Islet precursor cell (in vitro differentiated cells): ENCODE measurements at places on chromosomes 12 and 14.

DNA sequence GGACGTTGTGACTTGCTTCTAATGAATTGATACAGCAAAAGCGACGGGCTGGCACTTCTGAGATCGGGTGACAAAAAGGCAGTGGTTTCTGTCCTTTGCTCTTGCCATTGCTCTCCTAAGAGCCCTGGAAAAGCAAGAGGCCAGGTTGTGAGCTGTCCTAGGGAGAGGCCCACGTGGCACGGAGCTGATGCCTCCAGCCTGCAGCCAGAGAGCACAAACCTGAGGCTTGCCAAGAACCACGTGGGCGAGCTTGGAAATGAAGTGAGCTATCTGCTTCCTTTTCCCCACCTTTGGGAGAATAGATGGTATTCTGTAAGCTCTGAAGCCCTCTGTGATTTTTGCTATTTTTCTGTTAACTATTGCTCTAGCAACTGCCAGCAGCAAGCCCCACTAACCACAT is 26.4 kb upstream of the NOS1 start:
- DNase-seq, result no peak

GRCh38 chr12:1835211-1836131 is 15.1 kb downstream of the LRTM2 start:
- DNase-seq, result no peak

- no peak for DNase-seq
Measured at GRCh38 chr12:102406033-102406584, 74.3 kb downstream of the IGF1 start.

DNA sequence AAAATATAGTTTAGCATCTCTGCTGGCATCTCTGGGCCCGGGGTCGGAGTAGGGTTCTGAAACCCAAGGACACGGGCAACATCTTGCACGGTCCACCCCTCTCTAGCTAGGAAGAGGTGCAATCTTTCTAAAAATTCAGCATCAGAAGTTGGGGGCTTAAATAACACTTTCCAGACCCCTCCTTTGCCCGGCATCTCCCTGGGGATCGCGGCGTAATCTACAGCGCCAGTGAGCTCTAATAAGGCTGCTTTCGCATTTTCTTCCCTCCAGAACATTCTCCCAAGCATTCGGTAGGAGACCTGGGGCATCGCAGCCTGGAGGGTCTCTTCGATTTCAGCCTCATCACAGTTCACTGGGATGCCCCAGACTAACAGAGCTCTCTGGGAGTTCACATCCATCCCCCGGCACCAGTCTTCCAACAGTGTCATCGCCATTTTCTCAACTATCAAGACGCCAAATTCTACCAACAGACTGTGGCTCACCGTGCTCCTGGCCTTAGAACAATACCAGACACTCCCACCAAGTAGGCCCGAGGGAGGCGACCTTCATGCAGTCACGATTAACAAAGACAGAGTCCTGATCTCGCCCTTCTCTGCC is 880 bp downstream of the PNMA1 start:
- no peak for DNase-seq

- DNase-seq, result no peak
Measured at GRCh38 chr14:76456200-76456599, 80.3 kb downstream of the ESRRB start.

GRCh38 chr12:30308010-30308717 is 387.5 kb downstream of the IPO8 start:
- DNase-seq, result no peak

DNA sequence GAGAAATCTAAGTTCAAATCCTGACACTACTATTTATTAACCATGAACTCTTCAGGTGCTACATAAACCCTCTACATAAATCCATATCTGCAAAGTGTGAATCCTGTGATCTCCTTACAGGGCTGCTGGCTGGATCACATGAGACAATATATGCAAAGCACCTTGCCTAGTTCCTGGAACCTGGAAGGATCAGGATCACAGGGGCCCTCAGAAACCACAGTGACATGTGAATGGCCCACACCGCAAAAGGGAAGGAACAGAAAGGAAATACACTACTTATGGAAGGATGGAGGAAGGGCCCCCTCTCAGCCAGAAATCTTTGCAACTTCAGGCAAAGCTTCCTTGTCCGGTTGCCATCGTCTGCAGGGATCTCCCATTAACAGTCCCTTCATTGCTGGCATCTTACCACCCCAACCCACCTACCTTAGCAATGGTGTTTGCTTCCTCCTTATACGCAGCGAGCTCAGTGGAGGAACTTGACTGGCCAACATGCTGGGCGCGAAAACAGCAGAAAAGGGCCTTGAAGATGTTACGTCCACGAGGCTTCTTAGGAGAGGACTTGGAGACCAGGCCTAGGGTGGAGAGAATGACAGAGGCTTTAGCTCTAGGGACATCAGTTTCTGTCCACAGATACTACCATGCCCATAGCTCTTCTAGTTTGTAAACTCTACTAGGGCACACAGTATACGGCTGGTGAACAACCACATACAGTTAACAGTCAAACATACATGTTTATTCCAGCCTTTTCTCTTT is 10.7 kb upstream of the AVIL start:
- no peak for DNase-seq

GRCh38 chr12:113241191-113242025 is 20.1 kb downstream of the TPCN1 start:
- peak; percentile 77 for DNase-seq

GRCh38 chr12:96570579-96570978 is 81.2 kb downstream of the CFAP54 start:
- no peak for DNase-seq

DNA sequence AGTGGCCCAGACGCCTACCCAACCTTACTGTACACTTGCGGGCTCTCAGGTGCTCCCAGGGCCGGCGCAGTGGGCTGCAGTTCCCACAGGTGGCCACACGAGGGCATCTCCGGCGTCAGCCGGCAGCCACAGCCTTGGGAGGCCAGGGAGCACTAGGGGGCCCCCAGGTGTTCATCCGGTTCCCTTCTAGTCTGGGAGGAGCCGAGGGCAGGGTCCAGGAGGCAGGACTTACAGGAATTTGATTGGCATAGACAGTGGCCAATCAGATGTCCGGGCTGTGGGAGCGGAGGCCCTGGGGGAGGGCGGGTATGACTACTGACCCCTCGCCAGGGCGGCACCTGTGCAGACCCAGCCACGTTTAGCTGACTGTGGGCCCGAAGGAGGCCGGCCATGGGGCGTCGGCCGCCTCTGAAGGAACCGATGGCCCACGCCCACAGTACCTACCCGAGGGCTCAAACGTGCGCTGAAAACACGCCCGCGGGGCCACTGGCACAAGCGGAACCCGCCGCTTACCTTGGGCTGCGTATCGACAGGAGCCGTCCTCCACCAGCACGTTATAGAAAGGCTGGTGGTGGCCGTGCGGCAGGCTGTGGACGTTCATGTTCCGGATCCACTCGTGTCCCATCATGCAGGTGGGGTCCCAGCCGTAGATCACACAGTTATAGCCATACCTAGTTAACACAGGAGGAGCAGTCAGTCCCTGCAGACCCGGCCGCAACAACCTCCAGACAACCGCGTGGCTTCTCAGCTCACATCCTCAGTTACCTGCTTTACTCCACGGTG is 34.8 kb downstream of the FBXO21 start:
- peak; percentile 99 for DNase-seq

DNA sequence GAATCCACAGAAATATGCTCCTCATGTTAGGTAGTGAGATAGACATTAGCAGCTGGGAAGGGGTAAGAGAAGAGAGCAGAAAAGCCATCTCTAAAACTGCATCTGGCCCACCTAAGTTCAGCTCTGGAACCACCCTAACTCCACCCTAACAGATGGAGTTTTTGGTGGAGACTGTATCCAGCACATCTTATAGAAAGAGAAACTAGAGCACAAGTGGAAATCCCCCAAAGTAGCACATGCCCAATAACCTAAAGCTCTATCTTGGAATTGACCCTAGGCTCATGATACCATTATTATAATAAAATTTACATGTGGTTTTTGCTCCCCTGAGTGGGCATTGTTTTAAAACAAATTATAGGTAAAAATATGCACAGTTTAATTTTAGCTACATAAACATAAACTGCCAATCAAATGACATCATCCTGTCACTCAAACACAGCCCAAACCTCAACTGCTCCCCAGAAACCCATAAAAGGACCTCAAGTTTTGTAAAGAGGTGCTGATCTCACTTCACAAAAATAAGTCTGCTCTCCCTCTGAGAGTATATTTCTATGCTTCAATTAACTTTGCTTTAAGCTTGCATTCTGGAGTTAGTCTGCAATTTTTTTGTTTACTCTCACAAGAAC is 206.4 kb downstream of the PIK3C2G start:
- no peak for DNase-seq

DNA sequence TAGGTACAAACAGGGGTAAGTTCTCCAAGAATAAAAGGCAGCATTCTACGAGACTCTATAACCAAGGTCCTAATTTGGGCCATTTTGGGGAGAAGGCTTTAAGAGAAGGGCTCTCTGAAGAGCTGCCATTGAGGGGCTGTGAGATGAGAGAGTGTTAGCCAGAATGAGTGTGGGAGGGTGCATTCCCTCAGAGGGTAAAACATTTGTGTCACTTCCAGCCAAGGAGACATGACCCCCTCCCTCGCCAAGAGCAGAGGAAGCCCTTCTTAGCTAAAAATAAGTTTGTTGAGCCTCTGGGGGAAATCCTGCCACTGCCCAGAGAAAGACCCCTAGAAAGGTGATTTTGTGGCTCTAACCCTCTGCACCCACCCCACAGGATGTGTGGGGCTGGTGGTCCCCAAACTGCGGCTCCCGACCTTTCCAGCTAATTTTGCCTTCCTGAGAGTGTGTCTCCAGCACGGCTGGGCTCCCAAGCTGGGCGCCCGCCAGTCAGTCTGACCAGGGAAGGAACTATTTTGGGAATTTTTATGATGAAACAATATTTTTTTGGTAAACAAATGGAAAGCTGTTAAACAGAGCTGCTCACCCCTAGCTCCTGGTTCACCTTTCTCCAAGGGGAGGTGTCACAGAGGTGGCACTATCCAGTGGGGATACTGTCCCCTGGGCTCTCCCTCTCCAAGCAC is 65.9 kb upstream of the JDP2 start:
- no peak for DNase-seq

- DNase-seq, result no peak
Measured at GRCh38 chr12:121048442-121048841, 9.4 kb upstream of the OASL start.

DNA sequence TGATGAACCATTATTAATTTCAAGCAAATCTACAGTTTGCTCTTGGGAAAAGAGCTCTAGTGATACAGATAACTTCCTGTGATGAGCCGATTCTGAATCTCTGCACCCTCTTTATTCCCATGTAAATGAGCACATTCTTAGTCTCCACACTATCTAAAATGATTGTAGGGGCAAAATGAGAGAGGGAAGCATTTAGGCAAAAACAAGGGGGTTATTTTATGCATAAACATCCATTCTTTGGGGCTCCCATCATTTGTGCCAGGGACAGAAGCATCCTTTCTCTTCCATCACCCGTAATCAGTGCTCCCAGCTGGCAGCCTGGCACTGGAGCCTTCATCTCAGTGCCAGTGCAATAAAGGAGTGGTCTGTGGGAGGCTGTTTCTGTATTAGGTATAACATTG is 1.7 kb upstream of the GPD1 start:
- no peak for DNase-seq

- no peak for DNase-seq
Measured at GRCh38 chr14:31881531-31882310, 195.4 kb upstream of the ARHGAP5 start.

- DNase-seq, result no peak
Measured at GRCh38 chr14:73188501-73188911, 48.8 kb upstream of the PAPLN start.
